Stimulated activated CD8-positive, alpha-beta memory T cell treated with anti-CD3 and anti-CD28 coated beads, Interleukin-7, amount 100 ng/mL, for 1 hour (primary cell): ENCODE measurements at places on chromosomes 1 and 21.

DNA sequence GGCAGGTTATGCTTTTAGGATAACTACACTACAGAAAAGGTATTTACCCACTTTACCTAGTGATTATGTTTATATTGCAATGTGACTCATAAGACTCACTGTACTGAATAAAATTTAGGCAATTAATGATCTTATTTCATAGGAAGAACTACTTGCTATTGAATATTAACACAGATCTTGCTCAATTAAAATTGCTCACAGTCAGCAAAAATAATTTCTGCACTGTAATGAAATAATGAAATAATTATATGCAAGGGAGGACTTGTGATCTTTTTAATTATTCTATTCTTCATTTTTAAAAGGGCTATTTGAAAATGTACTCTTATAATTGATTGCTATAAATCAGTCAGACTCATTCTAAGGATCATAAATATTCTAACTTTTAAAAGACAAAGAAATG lies 48.0 kb upstream of the FOXD3 start:
- DNase-seq, result no peak

- DNase-seq, result no peak
Measured at GRCh38 chr21:30447056-30447455, 7.0 kb downstream of the KRTAP15-1 start.

- DNase-seq, result no peak
Measured at GRCh38 chr1:55504306-55504731, 289.2 kb upstream of the USP24 start.

GRCh38 chr1:232046451-232047306 lies 420.1 kb downstream of the DISC1 start:
- no peak for DNase-seq

DNA sequence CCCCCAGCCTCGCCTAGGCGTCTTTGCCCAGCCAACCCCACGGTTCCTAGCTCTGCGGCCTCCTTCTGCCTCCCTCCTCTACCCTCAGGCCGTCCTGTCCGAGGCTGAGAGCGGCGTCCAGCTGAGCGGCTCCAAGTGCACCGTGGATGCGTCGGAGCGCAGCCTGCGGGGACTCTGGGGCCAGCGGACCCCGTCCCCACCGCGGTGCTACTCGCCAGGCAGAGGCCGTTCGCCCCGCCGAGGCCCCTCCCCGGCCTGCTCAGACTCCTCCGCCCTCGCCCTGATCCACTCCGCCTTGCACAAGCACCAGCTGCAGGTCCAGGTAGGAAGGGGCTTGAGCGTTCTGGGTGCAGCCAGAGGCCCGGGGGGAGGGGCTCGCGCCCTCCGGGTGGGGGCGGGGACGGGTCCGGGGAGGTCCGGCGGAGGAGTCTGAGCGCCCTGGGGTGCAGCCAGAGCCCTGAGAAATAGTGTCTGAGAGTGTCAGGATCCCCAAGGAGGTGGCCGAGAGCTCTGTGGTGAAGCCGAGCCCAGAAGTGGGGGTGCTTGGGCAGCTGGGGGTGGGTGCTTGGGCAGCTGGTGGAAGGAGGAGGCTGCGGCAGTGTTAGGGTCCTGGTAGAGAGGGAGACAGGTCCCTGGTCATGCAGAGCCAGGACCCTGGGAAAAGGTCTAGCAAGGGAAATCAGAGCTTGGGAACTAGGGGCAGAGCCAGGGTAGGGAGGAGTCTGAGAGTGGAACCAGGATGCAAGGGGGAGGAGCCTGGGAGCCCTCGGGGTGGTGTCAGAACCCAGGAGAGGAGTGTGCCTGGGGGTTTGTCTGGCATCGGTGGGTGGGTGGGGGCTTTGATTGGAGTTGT lies 3.2 kb upstream of the NBPF3 start:
- no peak for DNase-seq

GRCh38 chr1:185556561-185556960 lies 177.6 kb upstream of the HMCN1 start:
- DNase-seq, result no peak

DNA sequence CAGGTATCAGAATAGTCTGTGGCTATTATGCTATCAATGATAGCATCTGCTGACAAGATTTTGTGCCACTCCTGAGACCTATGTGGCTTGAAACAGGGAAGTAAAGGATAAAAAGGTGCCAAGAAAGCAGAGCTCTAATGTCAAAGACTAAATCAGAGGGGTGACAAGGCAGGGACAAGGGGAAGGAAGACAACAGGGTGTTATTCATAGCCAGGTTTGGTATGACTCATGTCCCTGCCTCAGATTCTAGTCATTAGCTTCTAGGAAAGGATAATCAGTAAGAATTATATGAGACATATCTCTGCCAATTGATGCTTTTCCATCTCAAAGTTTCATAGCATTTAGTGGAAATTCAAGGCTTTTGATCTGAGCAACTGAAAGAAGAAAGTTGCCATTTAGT lies 31.8 kb upstream of the PLD5 start:
- no peak for DNase-seq

GRCh38 chr1:32899586-32900296 lies 1.4 kb downstream of the TMEM54 start:
- no peak for DNase-seq

DNA sequence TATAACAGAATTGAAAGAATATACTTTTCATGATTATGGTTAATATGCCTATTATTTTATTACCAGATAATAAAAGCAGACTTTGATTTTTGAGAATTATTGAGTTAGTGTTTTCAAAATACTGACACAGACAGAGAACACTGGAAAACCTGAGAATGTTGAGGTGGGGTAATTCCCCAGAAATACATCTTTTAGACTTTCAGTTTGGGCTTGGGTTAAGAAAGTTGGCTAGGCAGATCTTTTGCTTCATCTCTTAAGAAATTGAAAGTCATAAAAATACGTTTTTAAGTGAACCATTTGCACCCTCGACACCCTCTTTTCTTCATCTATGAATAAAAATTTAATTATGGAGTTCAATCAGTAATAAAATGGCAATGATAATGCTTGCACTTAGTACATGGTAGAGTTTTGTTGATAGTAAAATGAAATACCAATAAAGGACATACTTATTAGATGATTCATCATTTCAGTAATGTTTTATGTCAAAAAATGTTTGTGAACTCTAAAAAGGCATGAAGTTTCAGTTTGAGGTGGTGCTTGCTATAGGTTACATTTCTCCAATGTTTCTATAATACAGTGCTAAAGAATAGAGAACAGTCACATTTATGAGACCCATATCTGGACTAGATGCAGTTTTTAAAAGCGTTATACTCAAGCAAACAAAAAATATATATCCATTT lies 1.9 kb upstream of the SAMSN1 start:
- DNase-seq, result no peak

DNA sequence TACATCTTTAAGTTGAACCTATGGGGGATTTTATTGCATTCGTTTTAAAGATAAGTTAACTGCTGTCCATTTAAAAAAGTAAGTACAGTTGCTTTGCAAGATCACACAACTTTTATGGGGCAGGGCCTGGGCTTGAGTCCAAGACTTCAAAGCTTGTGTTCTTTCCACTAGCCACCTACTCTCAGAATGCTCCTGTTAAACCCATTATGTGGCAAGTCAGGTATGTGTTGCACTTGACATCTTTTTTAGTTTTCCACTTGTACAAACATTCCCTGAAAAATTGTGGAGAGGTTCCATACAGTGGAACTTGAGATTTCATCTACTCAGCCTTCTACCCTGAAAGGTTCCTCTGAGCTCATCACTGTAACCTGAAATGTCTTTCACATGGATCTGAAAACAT lies 235.5 kb upstream of the SGIP1 start:
- no peak for DNase-seq

DNA sequence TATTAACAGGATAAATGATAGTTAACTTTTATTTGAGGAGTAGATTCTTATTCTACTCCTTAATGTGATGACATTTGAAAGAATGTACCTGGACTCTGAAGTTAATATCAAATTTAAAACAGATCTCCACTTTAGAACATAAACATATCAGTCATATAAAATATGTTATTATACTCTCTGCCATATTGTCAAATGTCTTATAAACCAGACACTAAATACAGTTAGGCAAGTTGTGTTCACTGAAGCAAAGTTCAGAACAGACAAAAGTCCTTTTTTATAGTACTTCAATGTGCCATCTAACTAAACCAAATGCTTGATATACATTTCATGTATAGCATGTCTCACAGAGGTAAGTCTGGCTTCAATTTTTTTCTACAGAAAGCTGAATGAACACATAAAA lies 285.2 kb downstream of the AKT3 start:
- no peak for DNase-seq

DNA sequence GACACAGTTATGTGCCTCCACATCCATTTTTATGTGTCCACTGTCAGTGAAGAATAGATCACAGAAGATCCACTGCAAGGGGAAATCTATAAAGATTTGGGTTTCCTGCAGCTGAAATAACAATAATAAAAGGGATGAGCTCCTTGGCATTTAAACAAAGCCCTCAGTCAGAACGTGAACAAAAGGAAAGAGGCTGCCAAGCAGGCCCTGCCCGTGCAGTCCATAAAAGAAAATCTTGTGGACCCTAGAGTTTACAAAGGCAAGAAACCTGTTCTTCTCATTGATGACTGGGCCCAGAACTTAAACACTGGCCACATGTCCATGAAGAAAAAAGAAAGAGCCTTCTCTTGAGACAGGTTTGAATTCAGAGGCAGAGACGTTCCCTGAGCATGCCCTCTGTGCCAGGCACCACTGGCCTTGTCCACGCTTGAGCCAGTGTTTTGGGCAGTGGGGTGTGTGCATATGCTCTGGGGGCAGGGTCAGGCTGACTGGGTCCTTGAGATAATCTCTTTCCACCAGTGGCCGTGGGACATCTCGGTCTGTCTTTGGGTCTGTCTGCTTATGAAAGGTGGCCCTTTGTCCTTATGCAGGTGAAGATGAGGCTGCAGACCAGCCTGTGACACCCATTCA lies 142.7 kb downstream of the HIVEP3 start:
- no peak for DNase-seq

DNA sequence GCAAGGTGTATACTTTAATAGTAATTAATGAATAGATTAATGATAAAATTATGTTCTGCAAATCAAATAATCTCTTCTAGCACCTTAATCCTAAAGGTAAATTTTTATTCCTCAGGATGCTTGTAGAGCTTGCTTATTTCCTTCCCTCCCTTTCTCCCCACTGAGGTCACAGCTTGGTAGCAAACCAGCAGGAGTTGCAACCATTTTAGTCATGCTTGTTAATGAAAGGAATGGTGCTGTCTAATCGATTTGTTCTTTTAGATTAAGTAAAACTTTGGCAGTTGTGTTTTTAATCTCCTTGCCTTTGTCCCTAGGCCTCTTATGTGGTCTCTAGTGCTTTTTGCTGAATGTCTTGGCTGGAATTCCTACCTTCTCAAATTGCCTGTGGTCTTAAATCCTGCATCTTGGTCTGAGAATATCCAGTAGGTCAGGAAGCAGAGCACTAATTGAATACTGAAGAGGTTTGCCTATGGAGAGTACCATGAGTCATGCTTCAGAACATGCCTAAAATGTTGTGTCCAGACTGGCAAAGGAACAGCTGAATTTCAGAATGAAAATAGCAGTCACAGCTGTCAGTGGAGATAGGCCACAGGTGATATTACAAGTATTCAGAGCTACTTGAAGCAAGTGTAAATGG lies 36.3 kb upstream of the RWDD3 start:
- DNase-seq, result no peak

DNA sequence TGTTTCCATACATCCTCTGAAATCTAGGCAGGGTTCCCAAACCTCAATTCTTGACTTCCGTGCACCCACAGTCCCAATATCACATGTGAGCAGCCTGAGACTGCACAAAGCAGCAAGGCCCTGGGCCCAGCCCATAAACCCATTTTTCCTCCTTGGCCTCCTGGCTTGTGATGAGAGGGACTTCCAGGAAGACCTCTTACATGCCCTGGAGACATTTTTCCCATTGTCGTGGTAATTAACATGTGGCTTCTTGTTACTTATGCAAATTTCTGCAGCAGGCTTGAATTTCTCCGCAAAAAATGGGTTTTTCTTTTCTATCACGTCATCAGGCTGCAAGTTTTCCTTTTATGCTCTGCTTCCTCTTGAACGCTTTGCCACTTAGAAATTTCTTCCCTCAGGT lies 3.3 kb upstream of the PIGK start:
- no peak for DNase-seq

DNA sequence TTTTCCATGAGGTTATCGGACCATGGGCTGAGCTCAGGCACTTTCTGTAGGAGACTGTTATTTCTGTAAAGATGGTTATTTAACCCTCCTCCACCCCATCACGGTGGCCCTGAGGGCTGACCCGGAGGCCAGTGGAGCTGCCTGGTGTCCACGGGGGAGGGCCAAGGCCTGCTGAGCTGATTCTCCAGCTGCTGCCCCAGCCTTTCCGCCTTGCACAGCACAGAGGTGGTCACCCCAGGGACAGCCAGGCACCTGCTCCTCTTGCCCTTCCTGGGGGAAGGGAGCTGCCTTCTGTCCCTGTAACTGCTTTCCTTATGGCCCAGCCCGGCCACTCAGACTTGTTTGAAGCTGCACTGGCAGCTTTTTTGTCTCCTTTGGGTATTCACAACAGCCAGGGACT lies 2.6 kb upstream of the CCDC28B start:
- no peak for DNase-seq

- no peak for DNase-seq
Measured at GRCh38 chr1:201742476-201742875, 86.5 kb upstream of the IPO9 start.

GRCh38 chr1:32341971-32342370 lies 5.9 kb upstream of the MARCKSL1 start:
- DNase-seq, result no peak

- DNase-seq, result no peak
Measured at GRCh38 chr1:41152622-41153044, 89.5 kb downstream of the SCMH1 start.

DNA sequence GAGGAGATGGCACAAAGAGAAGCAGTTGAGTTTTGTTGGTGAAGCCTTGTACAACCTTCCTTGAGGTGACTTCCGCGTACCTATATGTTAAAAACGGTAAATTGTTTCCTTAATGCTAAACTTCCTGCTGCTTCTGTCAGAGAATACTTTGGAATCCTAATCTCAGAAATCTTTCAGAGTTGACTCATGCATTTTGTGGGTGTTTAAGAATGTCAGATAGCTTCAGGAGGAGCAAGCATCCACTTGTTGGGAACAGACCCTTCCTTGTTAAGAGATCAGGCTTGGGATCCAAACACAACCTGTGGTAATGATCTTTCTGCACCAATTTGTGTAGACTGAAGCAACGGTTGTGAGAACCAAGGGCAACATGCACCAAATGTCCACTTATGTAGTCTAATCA lies 29.5 kb downstream of the AK4 start:
- DNase-seq, result no peak

- no peak for DNase-seq
Measured at GRCh38 chr1:17696417-17697301, 58.5 kb upstream of the ACTL8 start.

- DNase-seq, result no peak
Measured at GRCh38 chr21:33238146-33238545, 8.4 kb downstream of the IFNAR2 start.

- DNase-seq, result no peak
Measured at GRCh38 chr1:203590603-203591002, 36.0 kb upstream of the ATP2B4 start.
